ENCODE measurements at places on chromosomes 5 and 9.

GRCh38 chr5:29134418-29134817 is 2059.1 kb upstream of the CDH6 start:
- no peak for DNase-seq

DNA sequence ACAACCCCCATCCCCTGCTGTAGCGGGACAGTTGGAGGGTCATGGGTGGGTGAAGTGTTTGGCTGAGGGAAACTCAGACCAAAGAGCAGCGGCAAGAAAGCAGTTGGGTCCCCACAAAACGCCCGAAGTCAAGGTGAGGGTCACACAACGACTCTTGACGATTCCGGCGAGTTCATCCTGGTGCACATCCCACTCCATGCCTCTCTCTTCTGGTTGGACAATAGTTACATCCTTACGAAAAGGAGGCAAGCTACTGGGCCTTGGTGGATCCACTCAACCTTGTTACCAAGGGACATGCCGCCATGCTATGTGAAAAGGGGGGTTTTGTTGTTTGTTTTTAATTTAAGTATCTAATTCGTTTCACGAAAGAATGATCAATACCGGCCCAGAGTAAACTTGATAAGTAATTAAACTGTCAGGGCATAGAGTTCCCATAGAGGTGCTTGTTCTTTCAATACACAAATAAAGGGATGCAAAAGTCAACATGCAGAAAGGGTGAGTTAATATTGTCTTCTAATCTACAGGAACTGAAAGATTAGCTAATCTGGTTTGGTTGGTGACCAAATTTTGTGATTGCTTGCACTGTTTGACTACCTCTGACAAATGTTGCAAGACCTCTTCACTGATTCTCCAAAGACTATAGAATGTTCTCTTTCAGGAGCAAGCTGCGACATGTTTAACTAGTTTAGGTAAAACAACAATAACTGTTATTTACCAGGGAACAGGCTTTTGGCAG is 732 bp upstream of the SMIM15 start:
- DNase-seq = no peak

DNA sequence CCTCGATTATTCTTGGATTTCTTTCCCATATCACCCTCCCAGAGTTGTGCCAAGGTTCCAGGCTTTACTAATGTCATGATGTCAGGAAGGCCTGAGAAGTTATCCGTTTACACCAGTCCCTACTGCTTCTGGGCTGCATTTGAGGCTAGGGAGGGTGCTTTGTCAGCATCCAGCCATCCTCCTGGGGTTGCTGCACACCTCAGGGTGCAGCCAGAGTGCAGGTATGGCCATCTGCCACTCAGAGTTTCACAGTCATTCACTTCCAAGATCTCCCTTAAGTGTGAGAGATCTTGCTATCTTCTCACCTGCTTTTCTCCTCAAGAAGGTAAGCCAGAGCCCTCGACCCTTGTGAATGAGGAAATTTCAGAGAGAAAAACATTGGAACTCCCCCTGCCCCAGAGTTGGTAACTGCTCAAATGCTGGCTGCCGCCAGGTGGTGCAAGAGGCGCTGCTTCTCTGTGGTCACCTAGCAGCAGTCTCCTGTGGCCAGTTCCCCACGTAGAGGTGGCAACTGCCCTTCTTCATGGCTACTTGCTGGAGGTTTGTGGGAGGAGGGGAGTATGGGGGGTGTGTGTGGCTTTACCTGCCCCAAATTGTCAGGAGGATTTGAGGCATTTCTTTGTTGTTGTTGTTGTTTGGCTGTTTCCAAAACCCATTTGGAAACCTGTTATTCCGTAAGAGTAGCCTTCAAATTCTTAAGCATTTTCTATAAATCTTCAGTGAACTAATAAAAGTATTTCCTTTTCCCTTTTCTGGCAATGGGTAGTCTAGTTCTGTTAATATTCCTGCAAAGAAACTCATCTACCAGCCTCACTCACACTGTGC is 259.6 kb upstream of the DMRT1 start:
- no peak for DNase-seq

- no peak for DNase-seq
Observed at GRCh38 chr5:133391354-133392136, 220.8 kb downstream of the FSTL4 start.

DNA sequence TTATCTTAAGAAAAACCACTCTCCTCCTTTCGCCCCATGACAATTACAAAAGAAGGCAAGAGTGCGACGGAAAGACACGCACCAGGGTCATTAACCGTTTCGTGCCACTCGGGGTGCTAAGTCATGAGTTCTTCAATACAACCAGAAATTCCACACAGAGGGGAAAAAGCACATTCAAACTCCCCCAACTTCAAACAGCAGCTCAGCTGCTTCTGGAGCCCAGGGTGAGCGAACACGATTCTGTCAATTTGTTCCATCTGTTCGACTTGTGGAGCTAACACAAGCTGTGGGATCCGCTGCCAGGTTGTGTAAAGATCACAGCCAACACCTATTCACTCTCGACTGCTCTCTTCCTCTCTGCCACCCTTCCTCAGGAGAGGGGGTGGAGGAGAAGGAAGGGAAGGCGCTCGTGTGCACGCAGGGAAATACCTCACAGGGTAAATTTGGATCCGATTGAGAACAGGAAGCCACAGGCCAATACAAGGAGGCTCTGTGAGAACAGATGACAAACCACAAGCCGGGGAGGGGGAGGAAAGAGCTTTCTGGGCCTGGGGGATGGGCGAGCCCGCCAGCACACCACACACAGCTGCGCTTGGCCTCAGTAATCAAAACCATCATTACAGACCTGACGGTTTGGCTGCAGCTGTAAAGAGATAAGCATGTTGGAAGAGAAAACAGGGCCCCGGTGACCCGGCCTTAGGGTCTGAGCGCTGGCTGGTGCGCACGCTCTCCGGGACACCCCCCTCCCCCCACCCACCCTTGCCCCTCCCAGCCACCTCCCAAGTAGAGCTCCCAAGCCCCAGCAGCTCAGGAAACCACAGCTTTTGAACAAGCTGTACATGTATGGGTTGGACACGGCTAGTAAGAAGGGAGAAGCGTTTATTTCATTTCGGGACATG is 54.3 kb downstream of the PTCH1 start:
- peak; percentile 33 for DNase-seq

DNA sequence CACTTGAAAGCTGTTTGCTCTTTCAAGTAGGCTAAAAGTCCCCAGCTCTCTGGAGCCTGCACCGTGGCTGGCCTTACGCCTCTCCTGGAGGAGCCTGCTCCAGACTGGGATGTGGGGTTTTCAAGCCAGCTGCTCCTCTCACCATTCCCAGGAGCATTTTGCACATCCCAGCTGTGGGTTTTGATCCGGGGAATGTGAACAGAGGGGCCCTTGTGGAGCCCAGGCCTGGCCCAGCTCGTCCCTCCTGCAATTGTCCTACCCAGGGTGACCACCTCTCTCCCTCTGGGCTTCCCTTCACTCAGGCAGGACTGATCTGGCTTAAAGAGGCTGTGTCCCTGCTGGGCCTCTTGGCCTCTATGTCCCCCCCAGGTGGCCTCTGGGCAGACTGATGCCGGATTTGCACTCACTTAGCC is 32.5 kb upstream of the TIFAB start:
- DNase-seq = no peak
